Hepatocyte (in vitro differentiated cells): ENCODE measurements at places on chromosomes 3 and 15.

GRCh38 chr3:60514085-60514649 lies 737.1 kb downstream of the FHIT start:
- DNase-seq = no peak

GRCh38 chr3:129278966-129279906 lies 566 bp downstream of the HMCES start:
- DNase-seq = peak; percentile 71

DNA sequence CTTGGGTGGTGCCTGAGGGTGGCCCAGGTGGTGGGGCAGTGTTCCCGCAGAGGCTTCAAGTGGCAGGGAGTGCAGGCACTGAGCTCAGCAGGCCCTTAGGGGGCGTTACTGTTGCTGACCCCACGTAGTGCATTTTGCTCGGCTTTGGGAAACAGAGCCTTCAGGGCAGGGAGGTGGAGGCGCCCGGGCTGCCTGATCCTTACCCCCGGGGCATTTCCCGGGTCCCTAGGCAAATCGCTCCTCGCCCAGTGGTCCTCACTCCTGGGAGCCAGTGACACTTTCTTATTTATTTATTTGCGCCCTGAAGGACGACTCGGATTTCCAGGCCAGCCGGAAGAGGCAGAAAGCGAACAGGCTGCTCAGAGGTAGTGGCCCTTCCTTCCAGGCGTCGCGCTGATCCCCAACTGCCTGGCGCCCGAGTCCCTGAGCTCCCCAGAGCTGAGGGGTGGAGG lies 10.1 kb upstream of the FOXB1 start:
- DNase-seq = no peak

GRCh38 chr3:110413807-110414748 lies 657.5 kb upstream of the NECTIN3 start:
- no peak for DNase-seq

DNA sequence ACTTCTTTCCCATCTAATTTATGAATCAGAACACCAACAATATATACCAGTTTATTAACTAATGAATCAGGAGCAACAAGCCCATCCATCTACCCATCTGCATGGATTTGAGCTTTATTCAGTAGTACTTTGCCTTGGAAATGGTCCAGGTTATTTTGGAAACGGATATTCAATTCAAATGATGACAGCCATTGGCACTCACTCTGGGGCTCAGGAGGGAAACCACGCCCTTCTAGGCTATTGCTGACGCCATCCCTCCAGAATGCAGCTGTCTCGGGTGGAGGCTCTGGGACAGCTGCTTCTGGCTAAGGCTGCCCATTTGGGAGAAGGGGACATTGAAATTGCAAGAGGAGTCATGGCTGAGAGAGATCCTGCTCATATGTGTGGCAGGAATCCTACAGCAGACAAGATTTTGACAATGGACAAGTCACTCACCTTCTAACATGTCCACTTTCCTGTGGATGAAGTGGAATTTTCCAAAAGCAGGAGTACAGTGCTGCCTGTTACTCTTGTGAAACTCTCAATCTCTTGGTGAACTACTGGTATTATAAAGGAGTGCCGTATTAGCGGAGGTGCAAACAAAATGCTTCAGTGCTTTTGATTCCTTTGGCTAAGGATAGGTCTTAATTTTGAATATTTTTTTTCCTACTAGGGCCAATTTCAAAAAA lies 29.3 kb upstream of the TRAK1 start:
- DNase-seq = peak; percentile 33

DNA sequence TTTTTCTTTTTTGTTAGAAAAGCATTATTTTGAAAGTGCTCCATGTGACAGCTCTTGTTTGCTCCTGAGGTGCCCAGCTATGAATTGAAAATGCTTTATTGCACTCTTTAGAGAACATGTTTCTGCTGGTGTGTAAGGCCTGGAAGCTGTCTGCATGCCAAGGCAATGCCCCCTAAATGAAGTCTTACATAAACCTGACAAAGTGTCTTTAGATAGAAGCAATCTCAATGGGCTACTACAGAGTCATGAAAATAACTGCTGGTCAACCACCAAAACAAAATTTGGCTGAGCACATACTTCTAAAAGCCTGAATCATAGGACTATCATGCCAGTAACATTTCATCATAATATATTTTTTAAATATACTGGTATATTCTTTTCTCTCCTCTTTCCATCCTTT lies 178.7 kb downstream of the THRB start:
- no peak for DNase-seq

DNA sequence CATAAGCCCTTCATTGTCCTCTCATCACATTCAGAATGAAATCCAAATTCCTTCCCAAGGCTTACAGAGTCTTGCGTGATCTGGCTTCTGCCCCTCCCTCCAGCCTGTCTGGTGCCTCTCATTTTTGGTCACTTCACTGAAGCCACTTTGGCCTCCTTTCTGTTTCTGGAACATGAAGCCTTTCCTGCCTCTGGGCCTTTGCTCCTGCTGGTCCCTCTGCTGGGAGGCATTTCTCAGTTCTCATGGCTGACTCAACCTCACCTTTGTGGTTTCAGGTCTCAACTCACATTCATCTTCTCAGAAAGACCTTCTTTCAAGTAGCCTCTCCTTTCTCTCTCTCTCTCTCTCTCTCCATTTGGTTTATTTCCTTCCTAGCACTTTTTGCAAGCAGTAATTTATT lies 43.9 kb upstream of the BHLHE40 start:
- DNase-seq = no peak

- no peak for DNase-seq
Measured at GRCh38 chr15:42798802-42799201, 61.9 kb upstream of the CDAN1 start.

DNA sequence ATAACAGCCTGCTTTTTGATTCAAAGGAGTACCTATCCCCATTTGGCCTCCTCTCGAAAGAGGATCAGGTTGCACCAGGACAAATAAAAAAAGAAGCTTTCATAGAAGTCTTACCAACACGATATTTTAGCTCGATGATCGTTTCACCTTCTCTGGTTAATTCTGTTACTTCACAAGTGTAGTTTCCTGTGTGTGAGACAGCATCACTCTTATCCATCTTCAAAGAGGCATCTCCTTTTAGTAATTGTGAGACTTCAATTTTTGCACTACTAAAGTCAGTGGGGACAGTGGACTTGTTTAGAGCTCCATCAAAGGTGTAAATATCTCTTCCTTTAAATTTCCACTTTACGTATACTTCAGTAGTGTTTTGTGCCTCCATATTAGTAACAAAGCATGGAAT lies 11.0 kb downstream of the CD47 start:
- DNase-seq = no peak

DNA sequence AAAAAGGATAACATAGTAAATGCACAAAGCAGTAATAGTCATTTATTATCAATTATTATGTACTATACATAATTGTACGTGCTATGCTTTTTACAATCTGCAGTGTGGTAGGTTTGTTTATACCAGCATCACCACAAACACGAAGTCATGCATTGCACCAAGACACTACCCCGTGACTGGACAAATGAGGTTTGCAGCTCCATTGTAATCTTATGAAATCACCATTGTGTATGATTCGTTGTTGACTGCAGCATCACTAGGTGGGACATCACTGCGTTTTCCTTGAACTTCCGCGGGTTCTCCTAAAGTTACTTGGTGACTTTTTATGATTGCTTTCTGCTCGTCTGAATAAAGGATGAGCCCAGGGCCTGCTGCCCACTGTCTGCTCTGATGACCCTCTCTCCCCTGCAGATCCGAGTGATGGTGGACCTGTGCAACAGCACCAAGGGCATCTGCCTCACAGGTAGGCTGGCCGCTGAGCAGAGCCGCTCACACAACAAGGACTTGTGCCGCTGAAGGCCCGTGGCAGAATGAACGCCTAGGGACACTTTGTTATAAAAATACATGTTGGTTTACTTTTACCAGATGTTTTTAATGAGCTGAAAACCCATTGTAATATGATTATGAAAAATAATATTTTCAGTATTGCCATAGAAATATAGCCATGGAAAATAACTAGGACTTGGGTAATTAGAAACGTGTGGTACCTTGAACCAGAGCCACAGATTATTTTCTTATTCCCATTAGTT lies 35.8 kb downstream of the GLDN start:
- no peak for DNase-seq

DNA sequence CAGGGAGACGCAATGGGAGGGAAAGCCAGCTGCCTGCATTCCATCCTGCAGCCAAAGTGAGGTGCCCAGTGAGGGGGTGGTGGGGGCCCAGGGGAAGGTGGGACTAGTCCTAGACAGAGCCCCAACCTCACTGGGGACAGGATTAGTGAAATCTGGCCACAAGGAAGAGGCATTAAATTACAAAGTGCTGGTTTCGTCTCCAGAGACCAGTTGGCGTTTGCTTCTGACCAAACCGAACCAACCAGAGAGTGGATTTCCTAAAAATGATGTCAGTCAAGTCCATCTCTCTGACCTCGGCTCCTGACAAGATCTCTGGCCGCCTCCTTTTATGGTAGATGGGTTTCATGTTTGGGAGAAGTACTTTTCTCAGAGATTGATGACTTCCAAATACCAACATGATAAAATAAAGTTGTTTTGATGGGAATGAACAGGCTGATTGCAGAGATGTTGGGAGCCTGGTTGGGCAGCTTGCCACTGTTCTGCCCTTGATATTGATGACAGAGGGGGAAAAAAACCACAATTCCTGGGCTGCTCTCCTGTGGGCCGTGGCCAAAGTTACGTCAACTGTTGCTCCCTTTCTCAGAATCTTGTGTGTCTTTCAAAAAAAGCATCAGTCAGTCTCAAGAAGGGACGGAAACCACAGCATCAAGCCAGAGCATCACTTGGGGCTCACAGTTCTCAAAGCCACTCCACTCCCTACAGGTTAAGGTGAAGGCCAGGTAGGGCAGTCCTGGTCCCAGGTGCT lies 24.6 kb downstream of the ITGA11 start:
- DNase-seq = no peak

DNA sequence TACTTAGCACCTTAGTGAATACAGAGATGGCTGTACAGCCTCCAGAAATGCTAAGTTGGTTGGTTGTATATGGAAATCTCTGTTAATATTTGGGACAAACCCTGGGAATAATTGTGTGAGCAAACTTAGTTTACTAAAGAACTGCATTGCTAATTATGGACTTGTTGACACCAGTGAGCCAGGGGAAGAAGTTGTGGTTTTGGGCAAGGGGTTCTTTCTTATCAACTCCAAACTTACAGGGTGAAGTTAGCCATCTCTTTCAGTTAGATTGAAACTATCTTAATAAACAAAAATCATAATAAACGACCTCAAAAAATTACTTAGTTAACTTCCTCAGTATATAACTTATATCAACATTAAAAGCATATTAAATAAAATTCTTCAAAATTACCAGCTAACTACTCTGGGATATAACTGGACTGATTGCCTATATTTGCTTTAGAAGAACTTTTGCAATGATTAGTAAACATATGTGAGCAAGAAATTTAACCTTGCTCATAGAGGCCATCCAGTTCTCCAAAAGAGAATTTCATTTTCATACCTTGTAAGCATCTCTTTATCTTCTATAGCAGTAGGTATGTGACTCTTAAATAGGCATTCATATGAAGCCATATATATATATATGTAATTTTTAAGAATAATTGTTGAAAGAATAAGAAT lies 24.7 kb downstream of the MBNL1 start:
- no peak for DNase-seq

GRCh38 chr15:34625007-34625406 lies 41.6 kb upstream of the GOLGA8B start:
- no peak for DNase-seq

- no peak for DNase-seq
Measured at GRCh38 chr3:42708611-42709151, 6.1 kb upstream of the HHATL start.

DNA sequence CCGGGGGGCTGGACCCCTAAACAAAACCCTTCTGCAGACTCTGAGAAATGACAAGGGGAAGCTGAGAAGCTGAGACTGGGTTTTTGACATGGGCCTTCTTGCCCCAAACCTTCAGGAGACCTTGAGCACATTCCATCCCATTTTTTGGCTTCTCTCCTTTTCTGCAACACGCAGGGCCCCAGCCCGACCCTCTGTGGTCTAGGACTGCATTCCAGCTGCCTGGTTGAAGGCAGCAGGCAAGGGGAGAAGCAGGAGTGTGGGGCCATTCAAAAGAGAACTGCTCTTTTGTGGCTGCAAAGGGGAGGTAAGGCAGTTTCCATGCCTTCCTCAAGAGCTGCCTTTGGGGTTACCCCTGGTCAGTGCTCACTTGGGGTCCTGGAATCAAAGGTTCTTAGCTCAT lies 263.0 kb downstream of the TLE3 start:
- no peak for DNase-seq

- no peak for DNase-seq
Measured at GRCh38 chr15:62607643-62608042, 434.9 kb upstream of the TPM1 start.

DNA sequence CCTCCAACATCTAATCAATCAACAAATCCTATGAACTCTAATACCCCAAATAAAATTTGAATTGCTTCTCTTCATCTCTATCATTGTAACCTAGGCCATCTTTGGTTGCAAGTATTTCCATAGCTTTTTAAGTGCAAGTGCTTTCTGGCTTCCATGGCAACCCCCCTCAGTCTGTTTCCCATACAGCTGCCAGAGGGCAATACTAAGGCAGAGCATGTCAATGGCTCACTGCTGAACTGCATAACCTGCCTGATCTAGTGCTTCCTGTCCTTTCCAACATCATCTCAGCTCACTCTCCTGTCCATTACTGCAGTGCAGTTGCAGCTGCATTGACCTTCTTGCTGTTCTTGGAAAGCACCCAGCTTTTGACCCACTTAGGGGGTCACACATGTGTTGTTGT lies 198.4 kb downstream of the WNT5A start:
- DNase-seq = no peak

DNA sequence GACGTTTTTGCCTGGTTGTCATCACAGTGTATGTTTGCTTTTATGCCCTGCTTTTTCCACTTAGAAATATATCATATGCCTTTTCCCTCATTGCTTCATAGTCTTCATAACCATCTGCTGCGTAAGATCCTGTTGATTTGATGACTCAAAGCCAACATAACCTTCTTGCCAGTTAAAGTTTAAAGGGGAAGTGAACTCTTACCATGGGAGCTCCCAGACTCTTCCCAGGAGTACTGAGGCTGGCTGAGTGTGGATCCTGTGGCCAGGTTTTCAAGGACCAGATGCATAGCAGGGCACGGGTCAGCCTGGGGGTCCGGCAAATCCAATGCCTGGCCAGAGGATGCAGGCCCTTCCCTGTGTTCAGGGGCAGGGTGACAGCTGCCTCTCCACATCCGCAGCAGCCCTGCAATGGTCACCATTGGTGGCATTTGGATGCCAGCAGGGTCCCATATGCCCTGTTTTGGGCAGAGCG lies 42.0 kb upstream of the SACM1L start:
- DNase-seq = peak; percentile 62

GRCh38 chr3:118941236-118941635 lies 93.4 kb downstream of the IGSF11 start:
- no peak for DNase-seq

- DNase-seq = no peak
Measured at GRCh38 chr3:55765398-55765797, 278.3 kb upstream of the WNT5A start.

- DNase-seq = no peak
Measured at GRCh38 chr15:96320107-96320506, 10.4 kb upstream of the NR2F2 start.

DNA sequence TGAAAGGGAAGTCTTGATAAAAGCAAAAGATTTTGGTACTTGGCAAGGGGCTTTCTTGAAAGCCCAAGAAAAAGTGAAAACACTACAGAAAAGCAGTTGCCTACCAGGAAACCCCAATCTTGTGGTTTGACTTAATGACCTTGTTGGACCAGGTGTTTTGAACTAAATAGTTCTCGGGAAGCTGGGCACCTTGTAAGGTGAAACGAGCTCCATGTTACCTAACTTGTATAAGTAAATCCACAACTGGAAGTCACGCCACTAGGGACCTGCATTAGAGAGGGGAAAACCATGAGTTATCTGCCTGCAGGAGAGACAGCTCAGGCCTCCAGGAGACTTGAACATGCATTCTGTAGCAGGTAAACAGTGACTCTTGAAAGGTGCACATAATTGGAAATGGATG lies 88.2 kb downstream of the GMPS start:
- no peak for DNase-seq
